Ascending aorta (tissue), 2 donors: ENCODE measurements at places on chromosomes 2 and 18.
A peak's percentile ranks its signal among the peaks of the same experiment; 100 is the strongest.

DNA sequence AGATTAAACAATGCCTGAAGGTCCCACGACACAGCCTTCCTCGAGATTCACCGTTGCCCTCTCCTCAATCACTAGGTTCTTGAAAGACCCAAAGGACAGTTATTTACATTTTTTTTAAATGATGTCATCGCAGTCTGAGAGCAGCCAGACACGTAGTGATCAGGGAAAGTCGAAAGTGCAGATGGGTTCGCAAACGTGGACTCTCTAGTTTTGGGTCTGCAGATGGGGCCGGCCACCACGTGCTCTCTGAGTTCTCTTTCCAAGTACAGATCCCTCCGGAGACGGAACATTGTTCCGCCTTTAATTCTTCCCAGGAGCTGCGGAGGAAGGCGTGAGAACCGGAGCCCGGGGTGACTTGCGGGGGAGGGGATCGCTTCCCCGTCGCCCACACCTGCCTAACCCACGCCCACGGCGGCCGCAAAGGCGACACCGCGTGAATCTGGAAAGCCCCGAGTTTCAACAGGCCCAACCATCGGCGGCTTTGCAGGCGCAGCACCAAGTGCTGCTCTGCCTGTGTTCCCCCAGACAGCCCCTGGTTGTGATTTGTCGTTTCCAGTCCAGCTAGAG lies 54.3 kb downstream of the PKDCC start:
- no peaks in the 10 kb centered on the region for H3K27me3 ChIP-seq
- peak overlapping the region; percentile 54 for H3K4me3 ChIP-seq
- H3K36me3 ChIP-seq = no peaks in the 10 kb centered on the region
- H3K27ac ChIP-seq = peak overlapping the region; percentile 93
- DNase-seq = no peak

- peaks cover 7% of the 10 kb centered on the region for H3K4me1 ChIP-seq
- DNase-seq = no peak
- H3K27ac ChIP-seq = peak overlapping the region; percentile 68
- no peak overlapping the region for H3K4me3 ChIP-seq
- no peaks in the 10 kb centered on the region for H3K27me3 ChIP-seq
Observed at GRCh38 chr2:226763320-226763719, 36.3 kb downstream of the IRS1 start.

GRCh38 chr2:159712929-159713420 lies 669 bp downstream of the MARCHF7 start:
- peak overlapping the region; percentile 82 for H3K4me3 ChIP-seq
- H3K27ac ChIP-seq = peak overlapping the region; percentile 97
- peaks cover 8% of the 10 kb centered on the region for H3K36me3 ChIP-seq
- no peaks in the 10 kb centered on the region for H3K27me3 ChIP-seq
- no peak for DNase-seq

GRCh38 chr2:46411245-46411641 lies 68.1 kb upstream of the TMEM247 start:
- no peak for DNase-seq
- H3K4me1 ChIP-seq = no peaks in the 10 kb centered on the region
- H3K27me3 ChIP-seq = no peaks in the 10 kb centered on the region
- no peaks in the 10 kb centered on the region for H3K36me3 ChIP-seq
- H3K27ac ChIP-seq = no peak overlapping the region
- H3K4me3 ChIP-seq = no peak overlapping the region

GRCh38 chr18:74878267-74878666 lies 280.6 kb downstream of the ZNF407 start:
- H3K27ac ChIP-seq = no peak overlapping the region
- no peaks in the 10 kb centered on the region for H3K27me3 ChIP-seq
- H3K36me3 ChIP-seq = no peaks in the 10 kb centered on the region
- no peak overlapping the region for H3K4me3 ChIP-seq
- DNase-seq = no peak

GRCh38 chr2:109300582-109300981 lies 171.6 kb downstream of the SH3RF3 start:
- H3K4me3 ChIP-seq = no peak overlapping the region
- no peaks in the 10 kb centered on the region for H3K4me1 ChIP-seq
- no peak for DNase-seq
- H3K27ac ChIP-seq = no peak overlapping the region
- no peaks in the 10 kb centered on the region for H3K27me3 ChIP-seq

DNA sequence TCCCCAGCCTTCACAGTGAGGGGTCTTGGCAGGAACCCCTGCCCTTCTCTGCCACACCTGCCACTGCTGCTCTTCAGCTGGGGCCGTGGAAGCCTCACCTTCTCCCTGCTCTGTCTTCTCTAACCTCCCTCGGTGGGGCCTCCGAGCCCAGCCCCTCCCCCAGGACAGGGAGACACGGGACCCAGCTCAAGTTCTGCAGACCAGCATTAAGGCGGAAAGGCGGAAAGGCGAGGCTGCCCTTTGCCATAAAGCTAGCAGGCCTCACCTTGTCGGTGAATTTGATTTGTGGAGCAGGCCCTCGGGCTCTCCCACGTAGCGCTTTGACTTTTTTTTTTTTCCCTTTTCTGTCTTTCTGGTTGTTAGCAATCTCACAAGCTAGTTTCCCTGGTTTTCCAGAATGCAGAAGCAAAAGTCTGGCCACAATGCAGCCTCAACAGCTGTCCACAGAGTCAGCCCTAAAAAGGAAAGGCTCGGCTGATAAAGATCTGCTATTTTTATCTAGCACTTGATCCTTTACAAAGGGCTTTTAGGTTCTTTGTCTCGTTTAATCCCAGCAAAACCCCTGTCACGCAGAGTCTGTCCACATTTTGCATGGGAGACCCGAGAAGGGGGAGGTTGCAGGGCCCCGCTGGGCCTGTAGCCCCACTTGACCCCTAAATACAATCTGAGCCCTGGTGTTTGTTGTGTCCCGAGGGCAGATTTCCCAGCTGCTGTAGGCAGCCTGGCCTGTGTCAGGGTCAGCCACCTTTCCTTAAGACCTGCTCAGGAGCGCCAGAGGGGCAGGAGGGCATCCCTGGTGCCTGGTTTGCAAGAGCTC lies 6.0 kb downstream of the ITM2C start:
- peak overlapping the region; percentile 31 for H3K4me3 ChIP-seq
- H3K36me3 ChIP-seq = peaks cover 3% of the 10 kb centered on the region
- H3K27me3 ChIP-seq = no peaks in the 10 kb centered on the region

DNA sequence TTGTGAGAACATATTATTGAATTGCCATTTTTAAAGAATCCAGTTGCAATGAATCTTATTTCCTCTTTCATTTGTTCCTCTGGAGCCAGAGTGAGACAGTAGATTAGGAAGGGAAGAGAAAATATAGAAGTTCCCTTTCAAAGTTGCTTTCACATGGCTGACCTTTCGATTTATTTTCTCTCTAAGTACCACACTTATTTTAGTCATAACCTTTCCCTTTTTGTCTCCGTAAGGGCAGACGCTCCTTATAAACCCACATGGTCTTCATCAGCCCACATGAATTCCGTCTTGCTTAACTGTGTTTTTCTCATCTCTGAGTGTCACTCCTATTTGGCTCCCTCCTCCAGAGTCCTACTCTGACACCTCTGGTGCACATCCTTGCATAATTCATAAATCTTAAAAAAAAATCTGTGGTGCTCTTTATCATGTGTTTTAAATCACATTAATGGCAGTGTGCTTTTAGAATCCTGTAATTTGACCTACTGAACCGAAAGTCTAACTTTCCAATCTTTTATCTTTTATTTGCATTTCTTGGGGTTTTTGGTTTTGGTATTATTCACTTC lies 38.5 kb upstream of the ZNF396 start:
- no peaks in the 10 kb centered on the region for H3K27me3 ChIP-seq
- no peak for DNase-seq
- no peaks in the 10 kb centered on the region for H3K36me3 ChIP-seq
- no peak overlapping the region for H3K27ac ChIP-seq
- no peaks in the 10 kb centered on the region for H3K4me1 ChIP-seq

DNA sequence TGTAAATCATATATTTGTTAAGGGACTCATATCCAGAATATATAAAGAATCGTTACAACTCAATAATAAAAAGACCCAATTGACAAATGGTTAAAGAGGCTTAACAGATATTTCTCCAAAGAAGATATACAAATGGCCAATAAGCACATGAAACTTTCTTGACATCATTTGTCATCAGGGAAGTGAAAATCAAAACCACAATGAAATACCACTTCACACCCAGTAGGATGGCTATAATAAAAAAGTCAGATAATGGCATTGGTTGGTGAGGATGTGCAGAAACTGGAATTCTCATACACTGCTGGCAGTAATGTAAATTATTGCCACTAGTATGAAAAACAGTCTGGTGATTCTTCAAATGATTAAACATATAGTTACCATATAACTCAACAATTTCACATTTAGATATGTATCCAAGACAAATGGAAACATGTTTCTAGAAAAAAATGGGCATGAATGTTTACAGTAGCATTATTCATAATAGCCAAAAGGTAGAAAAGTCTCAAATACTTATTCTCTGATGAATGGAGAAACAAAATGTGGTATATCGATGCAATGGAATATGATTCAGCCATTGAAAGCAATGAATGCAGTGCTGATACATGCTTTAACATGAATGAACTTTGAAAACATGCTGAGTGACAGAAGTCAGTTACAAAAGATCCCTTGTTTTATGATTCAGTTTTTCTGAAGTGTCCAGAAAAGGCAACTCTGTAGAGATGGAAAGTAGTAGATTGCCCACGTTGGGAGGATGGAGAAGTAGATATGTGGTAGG lies 304.6 kb upstream of the ZEB2 start:
- DNase-seq = no peak
- no peak overlapping the region for H3K4me3 ChIP-seq
- no peaks in the 10 kb centered on the region for H3K27me3 ChIP-seq

GRCh38 chr2:239392072-239392357 lies 8.8 kb downstream of the HDAC4 start:
- H3K36me3 ChIP-seq = no peaks in the 10 kb centered on the region
- no peaks in the 10 kb centered on the region for H3K27me3 ChIP-seq
- no peak overlapping the region for H3K4me3 ChIP-seq
- no peak overlapping the region for H3K27ac ChIP-seq
- H3K4me1 ChIP-seq = no peaks in the 10 kb centered on the region
- DNase-seq = peak; percentile 57

GRCh38 chr2:13545320-13545719 lies 828.6 kb downstream of the TRIB2 start:
- DNase-seq = no peak
- H3K4me3 ChIP-seq = no peak overlapping the region
- H3K27me3 ChIP-seq = no peaks in the 10 kb centered on the region
- no peaks in the 10 kb centered on the region for H3K36me3 ChIP-seq
- H3K4me1 ChIP-seq = no peaks in the 10 kb centered on the region

DNA sequence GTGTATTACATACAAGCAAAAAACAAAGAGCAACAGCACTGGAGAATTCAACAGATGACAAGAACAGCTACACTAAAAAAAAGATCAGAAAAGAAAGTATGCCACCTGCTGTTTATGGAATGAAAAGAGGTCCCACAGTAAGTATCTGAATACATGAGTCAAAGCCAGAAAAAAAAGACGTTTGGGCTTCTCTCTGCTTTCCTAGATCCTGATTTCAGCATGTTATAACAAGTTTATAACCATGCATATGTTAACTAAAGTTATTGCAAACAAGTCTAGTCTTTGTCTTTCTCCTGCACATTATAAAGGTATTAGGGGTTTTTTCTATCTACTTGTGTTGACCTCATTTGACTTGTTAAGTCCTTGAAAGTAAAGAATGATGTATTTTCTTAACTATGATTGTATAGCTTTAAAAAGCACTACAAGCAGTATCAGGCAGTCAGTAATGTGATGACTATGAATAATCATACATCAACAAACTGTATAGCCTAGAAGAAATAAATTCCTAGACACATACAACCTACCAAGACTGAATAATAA lies 108.5 kb upstream of the COL5A2 start:
- DNase-seq = no peak
- H3K27me3 ChIP-seq = no peaks in the 10 kb centered on the region
- peaks cover 2% of the 10 kb centered on the region for H3K4me1 ChIP-seq
- no peak overlapping the region for H3K4me3 ChIP-seq

DNA sequence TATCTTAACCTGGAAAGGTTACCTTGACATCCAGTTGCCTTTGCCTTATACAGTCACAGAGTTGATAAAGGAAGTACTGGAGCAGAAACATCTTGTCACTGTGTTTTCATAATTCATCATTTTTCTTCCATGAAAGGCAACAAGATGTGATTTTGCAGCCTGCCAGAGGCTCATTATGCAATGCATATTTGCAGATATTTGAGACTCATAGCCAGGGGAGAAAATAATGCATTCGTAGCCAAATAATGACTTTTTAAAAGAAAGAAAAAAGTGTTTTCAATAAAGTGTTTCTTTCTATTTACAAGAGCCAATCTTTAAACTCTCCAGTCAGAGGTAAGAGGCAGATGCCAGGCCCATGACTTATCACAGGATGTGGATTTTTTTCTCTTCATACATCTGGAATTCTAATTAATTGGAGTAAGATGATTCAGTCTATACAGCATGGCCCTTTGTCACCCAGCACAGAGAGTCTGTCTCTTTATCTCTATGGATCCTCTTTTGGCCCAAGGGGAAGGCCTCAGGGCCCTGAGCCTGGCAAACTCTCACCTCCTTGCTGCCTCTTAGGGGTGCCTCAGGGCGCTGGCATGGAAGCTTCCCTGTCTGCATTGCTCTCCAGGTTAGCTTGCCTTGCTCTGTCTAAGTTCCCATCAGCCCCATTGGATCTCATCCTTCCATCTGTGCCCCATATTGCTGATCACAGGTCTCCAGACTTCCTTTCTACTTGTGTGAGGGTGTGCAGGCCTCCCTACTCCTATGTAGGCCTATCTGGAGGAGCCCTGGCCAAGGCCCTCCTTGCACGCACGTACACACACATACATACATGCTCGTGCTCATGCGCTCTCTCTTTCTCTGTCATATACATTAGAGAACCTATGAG lies 247.7 kb downstream of the TPGS2 start:
- H3K36me3 ChIP-seq = no peaks in the 10 kb centered on the region
- peak overlapping the region; percentile 91 for H3K27ac ChIP-seq
- H3K27me3 ChIP-seq = no peaks in the 10 kb centered on the region
- peaks cover 28% of the 10 kb centered on the region for H3K4me1 ChIP-seq
- no peak overlapping the region for H3K4me3 ChIP-seq
- DNase-seq = no peak

GRCh38 chr2:43131051-43131889 lies 95.1 kb downstream of the ZFP36L2 start:
- H3K36me3 ChIP-seq = no peaks in the 10 kb centered on the region
- H3K27me3 ChIP-seq = no peaks in the 10 kb centered on the region
- H3K4me3 ChIP-seq = no peak overlapping the region
- peaks cover 13% of the 10 kb centered on the region for H3K4me1 ChIP-seq
- DNase-seq = peak; percentile 75

- H3K27me3 ChIP-seq = no peaks in the 10 kb centered on the region
- no peak overlapping the region for H3K4me3 ChIP-seq
- no peaks in the 10 kb centered on the region for H3K4me1 ChIP-seq
- no peaks in the 10 kb centered on the region for H3K36me3 ChIP-seq
- no peak overlapping the region for H3K27ac ChIP-seq
Observed at GRCh38 chr2:110804915-110805314, 72.5 kb downstream of the ACOXL start.

- DNase-seq = no peak
- no peaks in the 10 kb centered on the region for H3K27me3 ChIP-seq
- peaks cover 8% of the 10 kb centered on the region for H3K4me1 ChIP-seq
- H3K27ac ChIP-seq = peak within 1 kb of the TSS; percentile 51
- peak within 1 kb of the TSS; percentile 84 for H3K4me3 ChIP-seq
Observed at GRCh38 chr2:112138159-112139032, at the start of gene FBLN7. Gene FBLN7, plus strand, starts transcription at chr2:112138385. Its CDS starts 271 bp downstream, at chr2:112138656.
